ENCODE measurements at places on chromosomes 6 and 20.

GRCh38 chr6:124721331-124721730 is 240.9 kb upstream of the RNF217 start:
- no peak for DNase-seq

- DNase-seq, result peak; percentile 80
Measured at GRCh38 chr6:157236040-157236725, 87.1 kb downstream of the TMEM242 start.

- DNase-seq, result no peak
Measured at GRCh38 chr20:60558486-60558885, 600.3 kb downstream of the CDH26 start.

DNA sequence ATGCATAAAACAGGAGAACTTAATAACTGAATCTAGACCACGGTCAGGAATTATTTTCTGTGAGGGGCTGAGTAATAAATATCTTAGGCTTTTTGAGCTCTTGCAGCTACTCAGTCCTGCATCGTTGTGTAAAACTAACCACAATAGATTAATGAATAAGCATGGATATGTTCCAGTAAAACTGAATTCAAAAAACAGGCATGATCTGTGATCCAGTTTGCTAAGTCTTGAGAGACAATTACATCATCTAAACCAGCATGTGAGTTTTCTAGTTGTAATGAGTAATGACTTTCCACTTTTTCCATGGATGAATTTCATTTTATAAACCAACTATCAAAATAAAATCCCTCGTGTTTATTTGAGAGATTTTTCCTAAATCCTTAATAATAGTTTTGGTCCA is 336.8 kb downstream of the RFPL4B start:
- DNase-seq, result no peak

- no peak for DNase-seq
Measured at GRCh38 chr20:40781327-40782042, 92.4 kb upstream of the MAFB start.

- no peak for DNase-seq
Measured at GRCh38 chr20:9110365-9110764, 41.5 kb downstream of the PLCB4 start.

DNA sequence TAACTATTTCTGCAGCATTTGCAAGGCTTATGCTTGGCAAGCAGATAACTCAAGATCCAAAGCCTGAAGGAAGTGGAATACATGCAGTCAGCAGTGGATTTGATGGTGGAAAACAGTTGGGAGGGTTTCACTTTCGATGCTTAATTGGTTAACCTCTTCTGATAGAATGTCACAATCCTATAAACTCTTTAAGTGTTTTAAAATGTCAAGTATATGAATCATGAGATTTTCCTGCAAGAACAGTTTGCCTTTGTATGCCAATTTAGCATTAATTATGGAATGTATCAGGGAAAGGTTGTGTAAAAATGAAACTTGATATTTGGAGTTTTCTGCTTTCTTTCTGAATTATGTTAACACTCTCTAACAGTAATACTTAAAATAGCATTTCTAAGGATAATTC is 36.6 kb downstream of the NKX2-4 start:
- no peak for DNase-seq

DNA sequence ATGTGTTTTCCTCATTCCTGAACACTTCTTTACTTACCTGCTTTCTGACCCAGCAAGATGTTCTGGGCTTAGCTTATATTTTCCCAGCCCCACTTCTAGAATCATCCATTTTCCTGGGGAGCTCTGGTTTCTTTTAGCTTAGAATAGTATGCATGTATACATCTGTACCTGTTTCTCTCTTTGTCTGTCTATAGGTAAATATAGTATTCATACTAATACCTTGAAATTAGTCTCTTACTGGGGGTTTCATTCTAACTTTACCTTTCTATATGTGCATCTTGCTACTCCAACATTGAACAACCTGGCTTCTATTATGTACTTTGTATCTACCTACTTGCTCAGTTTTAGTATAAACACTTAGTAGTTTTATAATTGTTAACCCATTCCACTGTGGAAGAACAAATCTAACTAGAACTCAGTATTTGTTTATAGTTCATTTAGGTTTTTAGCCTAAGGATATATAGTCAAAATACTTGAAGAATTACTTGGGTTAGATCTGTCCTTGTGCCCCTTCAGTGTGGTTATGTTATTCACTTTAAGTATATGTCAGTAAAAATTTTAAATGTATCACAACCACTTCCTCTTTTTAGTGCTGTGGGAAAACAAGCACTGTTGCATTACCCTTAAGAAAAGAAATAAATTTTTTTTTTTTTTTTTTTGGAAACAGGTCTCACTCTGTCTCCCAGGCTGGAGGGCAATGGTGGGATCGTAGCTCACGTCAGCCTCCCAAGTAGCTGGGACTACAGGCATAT is 54.0 kb downstream of the ASXL1 start:
- no peak for DNase-seq

GRCh38 chr6:72418495-72418894 is 203.4 kb upstream of the KCNQ5 start:
- DNase-seq, result no peak

DNA sequence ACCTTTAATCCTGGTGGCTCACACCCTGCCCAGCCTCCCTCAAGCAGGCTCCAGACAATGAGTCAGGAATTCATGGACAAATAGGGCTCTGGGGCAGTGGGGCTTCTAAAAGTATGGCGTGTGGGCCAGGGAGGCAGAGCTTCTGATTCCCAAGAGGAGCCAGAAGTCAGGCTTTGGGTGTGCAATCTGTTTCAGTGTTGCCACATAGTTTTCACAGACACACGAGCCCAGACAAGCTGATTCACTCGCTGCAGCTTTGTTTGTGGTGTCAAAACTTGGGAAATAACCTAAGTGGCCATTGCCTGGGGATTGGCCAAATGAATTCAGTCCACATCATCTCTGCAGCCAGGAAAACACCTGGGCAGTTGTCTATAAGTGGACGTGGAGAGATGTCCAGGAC is 9.2 kb downstream of the PEDS1 start:
- no peak for DNase-seq

GRCh38 chr20:36155991-36156390 is 1.5 kb downstream of the EPB41L1 start:
- DNase-seq, result no peak

- DNase-seq, result no peak
Measured at GRCh38 chr6:3427687-3428085, 29.2 kb downstream of the SLC22A23 start.

GRCh38 chr20:50070361-50070760 is 42.6 kb downstream of the UBE2V1 start:
- peak; percentile 32 for DNase-seq

DNA sequence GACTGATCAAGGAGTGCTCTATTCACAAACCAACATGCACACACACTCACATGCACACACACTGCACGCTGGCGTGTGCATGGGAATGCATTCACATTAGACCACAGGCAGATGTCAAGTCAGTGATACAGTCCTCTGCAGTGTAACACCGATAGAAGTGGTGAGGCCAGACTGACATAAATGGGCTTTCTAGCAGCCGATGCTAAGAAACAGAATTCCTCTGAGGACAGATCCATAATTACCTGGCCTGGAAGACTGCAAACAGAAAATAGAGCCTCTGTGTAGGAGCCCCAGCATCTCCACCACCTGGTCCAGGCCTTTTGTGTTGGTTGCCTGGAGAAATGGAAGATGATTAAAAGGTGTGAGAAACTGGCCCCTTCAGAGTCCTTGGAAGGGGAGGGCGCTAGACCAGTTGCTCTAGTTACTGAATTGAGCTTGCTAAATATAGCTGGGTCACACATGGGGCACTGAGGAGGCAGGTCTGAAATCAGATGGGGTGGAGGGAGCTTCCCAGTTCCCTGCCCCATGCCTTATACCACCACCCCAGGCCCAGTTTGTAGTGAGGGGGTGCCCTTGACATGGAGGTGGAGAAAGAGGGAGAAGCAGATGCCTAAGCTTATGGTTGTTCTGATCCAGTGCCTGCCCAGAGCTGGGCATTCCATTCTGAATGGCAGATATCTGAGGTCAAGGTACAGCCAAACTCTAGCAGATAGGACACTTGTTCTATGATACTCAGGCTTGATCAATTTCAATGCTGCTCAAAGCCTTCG is 233.8 kb downstream of the LRFN2 start:
- DNase-seq, result no peak

GRCh38 chr6:79797912-79798311 is 149.4 kb downstream of the ELOVL4 start:
- no peak for DNase-seq

GRCh38 chr6:122153557-122153956 is 245.9 kb upstream of the HSF2 start:
- no peak for DNase-seq

- DNase-seq, result no peak
Measured at GRCh38 chr6:91634791-91635190, 1047.9 kb upstream of the MAP3K7 start.

Measured in spleen (tissue), 13 donors.